AG04450 (cell line): ENCODE measurements at places on chromosomes 1 and 21.

DNA sequence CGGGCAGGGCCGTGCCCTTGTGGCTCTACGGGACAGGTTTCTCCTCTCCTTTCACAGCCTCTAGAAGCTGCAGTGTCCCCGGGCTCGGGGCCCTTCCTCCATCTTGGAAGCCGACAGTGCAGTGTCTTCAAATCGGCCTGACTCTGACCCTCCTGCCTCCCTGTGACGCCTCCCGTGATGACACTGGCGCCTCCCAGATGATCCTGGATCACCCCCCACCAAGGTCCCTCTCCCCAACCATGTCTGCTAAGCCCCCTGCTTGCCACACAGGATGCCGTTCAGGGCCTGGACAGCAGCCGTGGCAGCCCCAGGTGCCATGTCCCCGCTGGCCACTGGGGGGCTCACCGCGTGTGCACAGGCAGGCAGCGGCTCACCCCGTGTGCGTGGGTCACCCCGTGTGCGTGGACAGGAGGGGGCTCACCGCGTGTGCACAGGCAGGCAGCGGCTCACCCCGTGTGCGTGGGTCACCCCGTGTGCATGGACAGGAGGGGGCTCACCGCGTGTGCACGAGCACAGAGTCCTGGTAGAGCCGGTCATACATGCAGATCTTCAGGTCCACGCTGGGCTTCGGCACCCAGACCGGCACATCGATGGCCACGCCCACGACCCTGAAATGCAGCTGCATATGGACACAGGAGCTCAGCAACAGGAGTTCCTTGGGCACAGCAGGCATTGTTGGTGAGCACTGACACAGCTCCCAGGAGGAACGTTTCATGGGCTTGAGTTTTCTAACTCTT, 24.9 kb upstream of the TMEM52 start:
- DNase-seq, result no peak

DNA sequence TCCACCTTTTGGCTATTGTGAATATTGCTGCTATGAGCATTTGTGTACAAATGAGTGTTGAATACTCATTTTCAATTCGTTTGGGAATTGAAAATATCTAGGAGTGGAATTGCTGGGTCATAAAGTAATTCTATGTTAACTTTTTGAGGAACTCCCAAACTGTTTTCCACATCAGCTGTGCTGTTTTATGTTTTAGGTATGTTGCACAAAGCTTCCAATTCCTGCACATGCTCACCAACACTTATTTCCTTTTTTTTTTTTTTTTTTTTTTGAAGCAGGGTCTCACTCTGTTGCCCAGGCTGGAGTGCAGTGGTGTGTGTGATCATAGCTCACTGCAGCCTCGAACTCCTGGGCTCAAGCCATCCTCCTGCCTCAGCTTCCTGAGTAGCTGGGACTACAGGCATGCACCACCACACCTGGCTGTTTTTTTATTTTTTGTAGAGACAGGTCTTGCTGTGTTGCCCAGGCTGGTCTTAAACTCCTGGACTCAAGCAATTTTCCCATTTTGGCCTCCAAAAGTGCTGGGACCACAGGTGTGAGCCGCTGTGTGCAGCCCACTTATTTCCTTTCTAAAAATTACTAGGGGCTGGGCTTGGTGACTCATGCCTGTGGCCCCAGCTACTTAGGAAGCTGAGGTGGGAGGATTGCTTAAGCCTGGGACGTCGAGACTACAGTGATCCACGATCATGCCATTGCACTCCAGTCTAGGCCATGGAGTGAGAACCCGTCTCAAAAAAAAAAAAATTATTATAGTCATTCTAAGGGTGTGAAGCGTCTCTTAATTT, 33.4 kb downstream of the TMCC2 start:
- DNase-seq, result no peak

GRCh38 chr21:41283211-41283818, 33.3 kb upstream of the FAM3B start:
- DNase-seq, result peak; percentile 65

DNA sequence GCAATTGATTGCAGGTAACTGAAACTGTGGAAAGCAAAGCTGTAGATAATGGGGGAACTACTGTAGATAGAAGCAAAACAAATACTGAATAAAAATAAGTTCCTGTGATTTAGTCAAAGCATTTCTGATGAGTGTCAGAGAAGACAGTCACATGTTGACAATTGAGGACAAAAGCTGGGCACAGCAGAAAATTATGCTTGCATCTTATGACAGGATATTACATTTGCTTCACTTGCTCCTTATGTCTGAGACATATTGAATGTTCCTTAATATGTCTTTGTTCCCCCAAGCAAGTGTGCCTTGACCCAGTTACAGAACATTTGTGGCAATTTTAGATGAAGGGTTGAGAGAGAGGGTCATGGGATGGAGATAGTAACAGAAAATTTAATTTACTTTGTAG, 526.0 kb upstream of the B3GALT2 start:
- DNase-seq, result no peak

DNA sequence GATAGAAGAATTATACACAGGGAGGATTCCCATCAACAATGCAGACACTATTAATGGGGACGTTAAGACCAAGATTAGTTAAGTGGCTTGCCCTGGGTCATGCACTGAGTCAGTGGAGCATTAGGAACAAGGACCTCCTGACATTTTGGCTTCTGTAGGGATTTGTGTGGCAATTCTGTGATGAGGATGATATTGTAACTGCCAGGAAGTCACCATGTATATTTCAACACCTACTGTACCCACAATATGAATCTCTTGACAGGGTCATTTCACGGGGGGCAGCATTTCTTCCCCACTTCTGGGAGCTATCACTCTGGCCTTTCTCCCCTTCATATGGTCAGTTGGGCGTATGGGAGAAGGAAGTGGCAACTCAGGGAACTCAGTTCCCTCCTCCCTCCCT, 134.9 kb downstream of the RUNX1 start:
- DNase-seq, result no peak

- DNase-seq, result no peak
Observed at GRCh38 chr1:61757950-61758349, 15.7 kb downstream of the PATJ start.

DNA sequence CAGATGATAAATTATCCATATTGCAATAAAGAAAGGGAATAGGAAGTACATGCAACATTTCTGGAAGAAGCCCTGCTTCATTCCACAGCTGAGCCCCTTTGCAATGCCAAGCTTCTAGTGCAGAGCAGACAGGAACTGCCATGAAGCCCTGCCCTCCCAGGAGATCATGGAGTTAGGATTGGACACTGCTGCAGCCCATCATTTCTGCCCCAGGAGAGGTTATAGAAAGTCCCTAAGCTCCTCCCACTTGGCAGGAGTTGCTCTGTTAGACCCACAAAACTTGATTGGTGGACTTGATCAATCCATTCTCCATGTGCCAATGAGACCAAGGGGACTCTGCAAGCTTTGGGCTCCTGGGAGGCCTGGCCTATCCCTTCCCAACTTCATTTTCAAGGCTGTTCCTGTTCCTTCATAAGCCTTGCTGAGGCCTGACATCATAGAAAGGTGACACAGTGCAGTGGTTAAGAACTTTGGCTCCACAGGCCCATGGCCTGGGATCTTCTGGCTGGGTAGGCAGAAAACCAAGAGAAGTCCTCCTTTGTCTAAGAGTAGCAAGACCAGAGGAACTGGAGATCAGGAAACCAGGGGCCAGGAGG, 1.3 kb upstream of the LAPTM5 start:
- no peak for DNase-seq

DNA sequence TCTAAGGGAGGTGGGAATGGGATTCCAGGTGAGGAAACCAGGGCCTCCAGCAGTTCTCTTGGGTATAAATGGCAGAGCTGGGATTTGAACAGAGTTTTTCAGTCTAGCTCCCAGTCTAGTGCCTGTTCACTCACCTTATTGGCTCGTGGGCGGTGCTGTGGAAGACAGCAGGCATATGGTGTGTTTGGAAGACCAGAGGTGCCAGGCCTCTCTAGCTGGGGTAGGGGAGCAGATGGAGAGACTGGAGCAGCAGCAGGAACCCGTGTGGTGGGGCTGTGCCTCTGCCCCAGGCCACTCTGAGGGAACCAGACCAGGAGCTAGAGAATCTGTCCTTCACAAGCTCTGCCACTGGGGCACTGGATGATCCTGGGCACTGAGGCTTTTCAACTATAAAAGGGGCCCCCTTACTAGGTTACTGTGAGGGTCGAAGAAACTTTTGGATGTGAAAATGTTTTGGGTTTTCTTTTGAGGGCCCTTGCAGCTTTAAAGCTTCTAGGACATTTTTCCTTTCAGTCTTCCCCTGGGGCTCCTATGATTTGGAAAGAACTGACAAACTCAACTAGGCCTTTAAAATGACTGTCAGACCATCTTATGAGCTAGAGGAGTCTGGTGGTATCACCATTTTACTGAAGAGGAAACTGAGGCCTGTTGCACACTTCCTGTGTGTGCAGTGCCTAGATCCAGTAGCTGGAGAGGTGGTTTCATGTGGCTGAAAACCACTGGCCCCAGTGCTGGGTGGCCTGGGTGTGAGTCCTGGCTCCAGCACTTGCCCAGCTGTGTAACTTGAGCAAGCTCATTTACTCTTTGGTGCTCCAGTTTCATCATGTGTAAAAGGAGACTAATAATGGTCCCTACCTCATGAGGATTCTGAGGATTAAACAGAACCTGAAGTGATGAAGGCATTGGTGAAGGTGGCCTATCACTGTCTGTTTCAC, 6.1 kb downstream of the DMRTB1 start:
- no peak for DNase-seq

- no peak for DNase-seq
Observed at GRCh38 chr1:246364415-246364941, 142.6 kb downstream of the SMYD3 start.

GRCh38 chr1:27523337-27524020, 33.5 kb upstream of the WASF2 start:
- DNase-seq, result no peak

DNA sequence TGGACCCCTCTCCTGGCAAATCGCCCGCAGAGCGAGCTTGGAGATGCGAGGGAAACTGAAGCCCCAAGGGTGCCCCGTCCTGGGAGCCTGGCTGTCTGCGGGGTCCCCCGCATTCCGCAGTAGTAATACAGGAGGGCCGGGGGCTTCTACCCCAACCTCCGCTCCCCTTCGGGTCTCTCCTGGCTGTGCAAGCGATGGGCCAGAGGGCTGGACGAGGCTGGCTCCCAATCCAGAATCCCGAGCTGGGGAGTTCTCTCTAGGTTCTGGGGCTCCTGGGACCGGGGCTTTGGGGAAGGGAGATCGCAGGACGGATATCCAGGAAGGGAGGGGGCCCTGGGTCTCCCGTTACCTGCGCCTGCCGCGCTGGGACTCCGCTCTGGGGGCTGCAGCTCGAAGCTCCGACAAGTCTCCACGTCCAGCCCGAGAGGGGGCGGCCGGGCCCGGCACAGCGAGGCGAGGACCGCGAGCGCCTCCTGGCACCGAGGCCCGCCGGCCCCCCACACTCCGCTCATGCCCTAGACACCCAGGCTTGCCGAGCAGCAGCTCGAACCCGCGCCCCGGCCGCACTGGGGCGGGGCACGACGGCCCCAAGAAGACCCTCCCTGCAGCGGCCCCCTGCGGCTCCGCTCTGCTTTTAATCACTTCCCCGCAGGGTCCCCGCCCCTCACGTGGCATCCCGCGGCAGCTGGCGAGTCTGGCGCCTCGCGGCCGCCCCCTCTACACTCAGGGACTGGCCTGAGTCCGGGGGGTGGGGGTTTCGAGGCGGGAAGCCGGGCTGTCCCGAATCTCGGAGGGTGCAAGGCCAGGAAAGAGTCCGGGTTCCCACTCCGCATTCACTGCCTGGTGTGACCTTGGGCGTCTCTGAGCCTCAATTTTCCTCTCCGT, at the start of gene SYT6:
Gene SYT6, minus strand, starts transcription at position 609 of the 885 bp plus-strand sequence. Its CDS starts 97 bp downstream, at position 512.
- DNase-seq, result no peak

DNA sequence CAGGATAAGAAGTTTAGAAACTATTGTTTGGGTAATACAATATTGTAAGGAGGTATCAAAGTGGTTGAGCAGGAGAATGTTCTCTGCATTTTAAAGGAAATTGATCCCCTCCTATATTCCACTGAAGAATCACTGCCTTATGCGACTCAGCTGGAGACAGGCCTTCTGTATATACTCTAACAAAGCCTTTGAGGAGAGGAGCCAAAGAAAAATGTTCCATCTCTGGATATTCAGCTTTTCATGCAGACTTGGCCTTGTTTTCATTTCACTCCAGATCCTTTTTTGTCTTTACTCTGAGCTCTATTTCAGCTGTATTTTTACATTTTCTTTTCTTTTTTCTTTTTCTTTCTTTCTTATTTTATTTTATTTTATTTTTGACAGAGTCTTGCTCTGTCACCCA, 42.1 kb upstream of the S1PR1 start:
- DNase-seq, result no peak

DNA sequence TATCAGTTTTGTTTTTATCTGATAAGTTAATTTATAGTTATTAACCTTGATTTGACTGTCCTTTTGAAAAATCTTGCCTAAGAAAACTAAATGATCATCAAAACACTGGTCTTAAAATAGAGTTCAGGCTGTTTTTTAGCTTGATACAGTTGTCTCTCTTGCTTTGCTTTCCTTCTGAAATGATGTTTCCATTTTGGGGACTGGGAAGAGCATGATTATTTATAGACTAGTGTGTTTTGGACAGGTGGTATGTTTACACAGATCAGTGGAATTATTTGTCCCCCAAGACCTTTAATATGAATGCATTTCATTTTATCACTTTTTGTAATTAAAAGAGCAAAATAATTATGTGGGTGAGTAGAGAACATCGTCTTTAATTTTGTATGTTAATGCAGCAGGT, 90.8 kb downstream of the XPR1 start:
- no peak for DNase-seq

DNA sequence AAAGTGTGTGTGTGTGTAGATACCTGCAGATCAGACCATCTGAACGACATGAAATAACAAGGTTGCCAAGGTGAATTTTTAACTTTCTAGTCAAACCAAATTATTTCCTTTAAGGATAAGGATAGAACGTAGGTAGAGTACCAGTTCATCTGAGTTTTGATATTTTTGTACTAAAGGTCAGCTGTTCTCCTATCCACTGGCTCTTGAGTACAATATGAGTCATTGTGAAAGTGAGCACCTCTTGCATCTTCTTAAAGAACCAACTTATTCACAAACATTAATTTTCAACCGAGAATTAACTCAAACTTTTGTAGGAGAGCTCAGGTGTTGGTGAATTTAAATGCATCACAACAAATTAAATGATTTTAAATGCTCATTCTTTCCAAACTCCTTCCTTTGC, 71.5 kb downstream of the IFI44 start:
- DNase-seq, result no peak

GRCh38 chr21:46402421-46402820, 56.3 kb upstream of the DIP2A start:
- no peak for DNase-seq

- no peak for DNase-seq
Observed at GRCh38 chr1:243726806-243727502, 123.1 kb downstream of the AKT3 start.

DNA sequence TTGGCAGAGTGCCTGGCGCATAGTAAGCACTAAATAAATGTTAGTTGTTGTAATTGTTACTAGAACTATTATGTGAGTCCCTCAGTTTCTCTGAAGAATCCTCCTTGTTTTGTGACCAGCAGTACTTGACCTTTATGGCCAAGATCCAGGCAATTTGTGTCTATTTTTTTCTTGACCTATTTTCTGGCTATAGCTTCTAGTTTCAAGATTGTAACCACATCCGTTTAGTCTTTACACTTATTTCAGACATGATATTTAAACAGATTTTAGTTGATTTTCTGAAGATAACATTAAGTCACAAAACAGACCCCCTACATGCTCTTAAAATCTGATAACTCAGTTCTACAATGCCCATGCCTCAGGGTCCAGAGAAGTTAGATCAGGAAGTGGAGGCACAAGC, 50.3 kb downstream of the CDC7 start:
- DNase-seq, result no peak
